Keratinocyte (primary cell): ENCODE measurements at places on chromosomes 7 and 10. TPM values are rescaled to one million over a fixed set of nuclear protein-coding genes. Genes with fewer than 3 reads are reported as not detected.

GRCh38 chr10:71314028-71314693 is 4.9 kb upstream of the SLC29A3 start:
- DNase-seq: no peak

DNA sequence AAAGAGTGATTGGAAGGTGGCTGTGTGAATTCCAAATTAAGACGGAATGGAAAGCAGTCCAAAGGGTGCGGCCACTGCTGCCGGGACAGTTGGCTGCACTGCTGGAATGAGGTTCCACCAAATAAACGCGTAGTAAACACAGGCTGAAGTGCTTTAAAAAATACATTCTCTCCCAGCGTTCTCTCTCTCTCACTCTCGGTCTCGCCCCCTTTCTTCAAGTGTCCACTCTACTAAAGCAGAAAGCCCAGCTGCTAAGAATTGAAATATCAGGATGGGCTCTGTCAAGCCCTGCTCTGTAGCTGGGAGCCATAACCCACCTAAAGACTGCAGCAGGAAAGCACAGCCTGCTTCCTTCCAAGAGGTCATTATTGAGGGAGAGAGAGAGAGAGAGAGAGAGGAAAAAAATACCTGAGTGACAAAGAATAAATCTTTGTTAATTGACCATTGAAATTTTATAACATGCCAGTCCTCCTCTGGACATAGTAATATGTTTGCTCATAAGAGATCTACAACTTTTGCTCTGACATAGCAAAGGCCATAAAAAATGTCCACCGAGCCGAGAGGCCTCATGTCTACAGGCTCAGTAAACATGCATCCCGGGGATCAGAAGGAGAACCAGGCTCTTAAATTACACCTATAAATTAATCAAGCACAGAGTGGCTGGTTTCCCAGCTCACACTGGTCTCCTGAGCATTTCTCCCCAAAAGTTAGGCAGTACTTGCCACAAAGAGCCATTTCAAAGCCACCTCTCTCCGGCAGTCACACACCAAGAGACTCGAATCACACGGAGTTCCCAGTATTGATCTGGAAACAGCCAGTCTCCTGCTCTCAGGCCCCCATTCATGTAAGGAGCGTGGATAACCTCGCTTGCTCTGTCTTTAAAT is 72.8 kb downstream of the FGFR2 start:
- no peak for DNase-seq

GRCh38 chr10:110739811-110740271 is 95.7 kb downstream of the RBM20 start:
- no peak for DNase-seq

DNA sequence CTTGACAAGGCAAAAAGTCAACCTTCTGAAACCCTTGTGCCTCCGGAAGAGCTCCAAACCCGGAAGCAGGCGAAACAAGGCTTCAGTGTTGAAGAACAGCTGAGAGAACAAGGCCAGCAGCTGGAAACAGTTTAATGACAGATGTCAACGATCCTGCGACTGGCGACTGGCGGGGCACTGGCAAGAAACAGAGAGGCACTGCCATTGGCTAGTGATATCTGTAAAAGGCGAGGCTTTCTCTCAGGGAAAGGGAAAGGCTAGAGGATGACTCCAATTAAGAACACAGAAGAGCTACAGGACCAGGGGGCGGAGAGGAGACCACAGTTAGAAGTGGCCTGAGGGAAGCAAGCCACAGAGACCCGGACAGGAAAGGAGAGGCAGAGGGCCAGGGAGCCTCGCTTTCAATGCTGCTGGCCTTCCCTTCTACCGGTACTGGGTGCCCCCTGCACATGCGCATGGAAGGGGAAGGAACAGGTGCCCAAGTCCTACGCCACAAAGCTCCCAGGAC is 19.4 kb downstream of the ITGB1 start:
- no peak for DNase-seq

DNA sequence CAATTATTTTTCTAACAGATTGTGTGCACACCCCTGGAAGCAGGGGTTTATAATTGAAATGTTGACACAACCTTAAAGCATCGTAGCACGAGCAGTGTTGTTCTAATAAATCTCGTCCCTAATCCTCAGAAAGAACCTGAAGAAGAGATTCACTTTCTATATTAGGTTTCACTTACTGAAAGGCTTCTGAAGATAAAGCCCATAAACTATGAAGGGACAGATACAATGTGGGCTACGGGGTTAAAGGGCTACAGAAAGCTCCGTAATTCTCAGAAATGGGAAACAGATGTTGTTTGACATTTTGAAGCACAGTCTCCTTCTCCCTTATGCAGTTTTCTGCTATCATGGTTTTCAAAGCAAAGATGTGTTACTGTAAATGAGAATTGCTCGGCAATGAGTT is 479.6 kb downstream of the GATA3 start:
- DNase-seq: no peak

GRCh38 chr10:49645871-49646870 is 32.3 kb downstream of the CHAT start:
- DNase-seq: no peak

- no peak for DNase-seq
Observed at GRCh38 chr7:122886357-122887081, at the start of gene CADPS2. CADPS2 (minus strand) TSS chr7:122886460; CDS start chr7:122886337, 123 bp downstream.

The PHYHIPL gene
- 0.02 to 0.12 TPM (median 0.09 TPM) in 3 replicates for polyA plus RNA-seq

The UMAD1 gene
- polyA plus RNA-seq: 12.5 to 18.2 TPM (median 13.2 TPM) in 3 replicates

The C10orf95 gene
- 0.60 to 0.81 TPM (median 0.63 TPM) in 3 replicates for polyA plus RNA-seq

The CALN1 gene
- not detected in 3 replicates for polyA plus RNA-seq

The CALCR gene
- polyA plus RNA-seq: not detected in 3 replicates
